ENCODE measurements at places on chromosomes 2 and 18.

GRCh38 chr2:70817284-70817954 is 3.0 kb downstream of the CLEC4F start:
- DNase-seq, result no peak

DNA sequence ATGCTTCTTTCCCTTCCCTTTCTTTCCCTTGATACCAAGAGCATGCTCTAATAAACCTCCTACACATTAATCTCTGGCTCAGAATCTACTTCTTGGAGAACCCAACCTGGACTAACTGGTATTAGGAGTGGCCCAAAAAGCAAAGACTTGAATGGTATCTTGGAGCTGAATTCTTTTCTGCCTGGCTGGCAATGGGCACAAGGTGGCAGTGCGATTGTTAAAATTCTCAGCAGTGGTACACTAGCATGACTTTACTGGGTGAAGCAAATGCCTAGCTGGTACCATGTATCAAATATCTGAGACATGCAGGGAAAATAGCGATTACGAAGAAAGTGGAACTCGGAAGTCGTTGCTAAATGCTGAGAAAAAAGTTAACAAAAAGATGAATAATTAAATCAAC is 376.1 kb downstream of the XIRP2 start:
- no peak for DNase-seq

- peak; percentile 33 for DNase-seq
Measured at GRCh38 chr2:84838434-84839145, 42.3 kb downstream of the TRABD2A start.

DNA sequence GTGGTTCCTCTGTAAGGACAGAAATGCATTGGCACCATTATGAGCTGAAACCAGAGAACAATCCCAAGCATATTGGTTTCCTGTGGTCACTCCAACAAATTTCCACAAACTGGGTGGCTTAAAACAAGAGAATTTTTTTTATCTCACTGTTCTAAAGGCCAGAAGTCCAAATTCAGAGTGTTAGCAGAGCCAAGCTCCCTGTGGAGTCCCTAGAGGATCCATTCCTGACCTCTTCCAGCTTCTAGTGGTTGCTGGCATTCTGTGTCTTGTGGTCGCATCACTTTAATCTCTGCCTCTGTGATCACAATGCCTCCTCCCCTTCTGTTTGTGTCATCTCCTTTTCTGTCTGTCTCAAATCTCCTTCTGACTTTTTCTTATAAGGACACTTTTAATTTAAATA is 380.3 kb downstream of the NYAP2 start:
- DNase-seq, result no peak

DNA sequence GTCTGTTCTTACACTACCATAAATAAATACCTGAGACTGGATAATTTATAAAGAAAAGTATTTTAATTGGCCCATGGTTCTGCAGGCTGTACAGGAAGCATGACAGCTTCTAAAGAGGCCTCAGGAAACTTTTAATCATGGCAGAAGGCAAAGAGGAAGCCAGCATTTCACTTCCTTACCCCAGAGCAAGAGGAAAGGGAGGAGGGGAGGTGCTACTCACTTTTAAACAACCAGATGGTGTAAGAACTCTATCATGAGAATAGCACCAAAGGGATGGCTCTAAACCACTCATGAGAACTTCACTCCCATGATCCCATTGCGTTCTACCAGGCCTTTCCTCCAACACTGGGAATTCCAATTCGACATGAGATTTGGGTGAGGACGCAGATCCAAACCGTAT is 344.4 kb upstream of the SLC39A10 start:
- no peak for DNase-seq

DNA sequence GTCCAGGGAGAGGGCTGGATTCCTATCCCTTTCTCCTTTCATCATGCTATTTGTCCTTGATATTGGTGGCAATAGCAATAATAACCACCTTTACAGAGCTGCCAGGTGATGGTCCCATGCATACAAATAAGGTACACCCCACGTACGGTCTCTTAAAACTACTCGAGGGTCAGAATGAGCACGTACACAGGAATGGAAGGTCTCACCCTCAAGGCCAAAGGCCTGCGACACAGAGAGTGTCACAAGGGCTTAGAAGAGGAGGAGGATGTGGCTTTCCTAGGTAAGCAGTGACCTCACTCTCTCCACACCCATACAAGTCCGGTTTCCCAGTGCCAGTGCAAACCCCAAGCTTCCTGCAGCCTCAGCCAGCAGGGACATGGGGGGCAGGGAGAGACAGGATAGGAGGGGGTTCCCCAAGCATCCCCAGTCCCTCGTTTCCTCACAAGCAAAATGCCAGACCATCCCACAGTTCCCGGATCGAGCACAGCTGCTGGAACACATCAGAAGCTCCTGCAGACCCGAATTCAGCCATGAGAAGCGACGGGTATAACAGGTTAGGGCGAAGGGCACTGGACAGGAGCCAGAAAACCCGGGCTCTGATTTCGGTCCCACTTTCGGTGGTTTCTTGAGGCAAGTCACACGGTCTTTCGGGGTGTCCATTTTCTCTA is 49.2 kb downstream of the PLB1 start:
- DNase-seq, result no peak

DNA sequence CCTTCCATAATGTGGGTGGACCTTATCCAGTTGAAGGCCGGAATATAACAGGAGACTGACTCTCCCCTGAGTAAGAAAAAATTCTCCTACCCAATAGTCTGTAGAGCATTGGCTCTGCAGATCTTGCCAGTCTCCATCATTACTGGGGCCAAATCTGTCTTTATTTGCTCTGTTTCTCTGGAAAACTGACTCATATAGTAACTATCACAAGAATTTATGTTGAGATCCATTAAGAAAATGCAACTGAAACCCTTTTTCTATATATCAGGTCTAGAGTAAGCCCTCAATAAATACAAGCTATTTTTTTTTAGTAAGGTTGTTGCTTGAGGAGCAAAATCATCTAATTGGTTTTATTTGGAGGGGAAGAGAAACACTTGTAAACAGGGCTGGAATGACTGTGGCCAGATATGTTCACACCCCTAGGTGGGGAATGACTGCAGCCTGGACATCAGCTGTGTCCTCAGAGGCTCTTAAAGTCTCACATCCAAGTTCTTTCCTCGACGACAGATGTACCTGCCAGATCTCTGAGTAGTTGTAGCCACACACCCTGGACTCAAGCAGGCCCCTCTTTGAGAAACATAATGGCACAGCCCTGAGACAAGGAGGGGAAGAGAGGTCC is 339.7 kb downstream of the TNS1 start:
- no peak for DNase-seq

DNA sequence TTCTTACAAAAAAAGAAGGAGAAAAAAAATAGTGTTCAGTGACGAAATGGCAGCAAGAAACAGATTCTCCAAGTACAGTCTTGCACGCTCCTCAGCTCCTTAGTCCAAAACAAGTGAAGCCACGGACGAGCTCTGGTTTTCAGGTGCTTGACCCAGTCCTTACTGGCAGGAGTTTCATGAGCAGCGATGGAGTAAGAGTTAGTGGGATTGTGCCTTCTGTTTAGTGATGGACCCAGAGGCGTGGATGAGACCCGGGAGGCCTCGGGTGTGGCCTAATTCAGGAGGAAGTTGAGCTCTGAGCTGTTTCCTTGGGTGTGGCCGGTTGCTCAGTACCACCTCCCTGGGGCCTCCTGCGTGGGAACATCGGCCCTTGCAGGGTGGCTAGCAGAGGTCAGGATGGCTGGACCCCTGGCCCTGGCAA is 52.0 kb downstream of the KIF5C start:
- DNase-seq, result no peak

- no peak for DNase-seq
Measured at GRCh38 chr2:9808334-9809063, 34.8 kb upstream of the TAF1B start.

- no peak for DNase-seq
Measured at GRCh38 chr2:79899196-79899595, 386.3 kb downstream of the CTNNA2 start.

GRCh38 chr2:144686518-144687215 is 166.7 kb upstream of the ZEB2 start:
- DNase-seq, result no peak

GRCh38 chr2:236550701-236551465 is 18.7 kb upstream of the ACKR3 start:
- DNase-seq, result no peak

DNA sequence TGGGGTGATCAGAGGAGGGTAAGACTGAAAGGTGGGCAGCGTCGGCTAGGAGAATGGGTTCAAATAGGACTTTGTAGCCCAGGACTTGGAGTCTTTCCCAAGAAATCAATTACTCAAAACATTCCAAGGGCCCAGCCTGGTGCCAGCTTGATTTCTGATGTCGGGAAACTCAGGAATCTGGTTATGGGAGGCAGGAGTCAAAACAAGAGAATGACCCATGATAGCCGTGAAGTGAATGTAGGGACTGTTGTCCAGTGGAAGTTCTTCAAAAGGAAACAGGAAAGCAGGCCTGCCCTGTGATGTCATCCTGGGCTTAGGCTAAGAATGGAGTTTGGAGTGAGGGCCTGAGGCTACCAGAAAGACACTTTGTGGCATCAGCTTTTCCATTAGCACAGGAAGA is 67.4 kb upstream of the SLC14A2 start:
- DNase-seq, result no peak

- DNase-seq, result no peak
Measured at GRCh38 chr2:62529758-62530157, 23.8 kb upstream of the TMEM17 start.

DNA sequence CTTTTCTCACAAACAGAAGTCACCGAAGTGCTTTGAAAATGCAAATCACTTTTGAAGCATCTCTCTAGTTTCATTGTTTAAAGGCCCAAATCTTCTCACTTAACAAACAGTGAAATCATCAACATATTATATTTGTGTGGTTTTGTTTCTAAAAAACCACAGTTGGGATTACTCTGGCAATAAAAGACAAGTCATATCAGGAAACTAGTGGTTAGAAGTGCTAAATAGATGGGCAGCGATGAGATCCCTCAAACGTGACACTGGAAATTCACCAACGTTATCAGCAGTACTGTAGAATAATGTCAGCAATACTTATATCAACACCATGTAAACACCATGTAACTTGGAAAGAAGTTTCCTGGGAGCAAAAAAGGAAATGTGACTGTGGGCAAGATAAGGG is 893.5 kb downstream of the SUCLG1 start:
- DNase-seq, result no peak

DNA sequence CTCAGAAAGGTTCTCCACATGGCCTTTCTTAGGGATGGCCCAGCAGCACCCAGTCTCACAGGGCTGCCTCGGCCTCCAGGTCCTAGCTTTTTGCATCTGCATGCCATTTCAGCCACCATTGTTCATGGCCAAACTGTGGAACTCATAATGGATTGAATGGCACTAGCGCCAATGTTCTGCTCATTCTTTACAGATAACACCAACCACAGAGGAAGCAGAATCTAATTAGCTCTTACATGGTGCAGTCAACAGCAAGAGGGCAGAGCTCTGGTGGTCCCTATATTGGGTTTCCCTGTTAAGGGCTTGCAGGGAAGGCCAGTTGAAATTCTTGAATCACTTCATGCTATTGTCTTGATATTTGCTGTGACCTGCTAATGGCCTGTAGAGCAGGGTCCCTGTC is 45.6 kb downstream of the ARL4C start:
- no peak for DNase-seq

GRCh38 chr2:204705243-204705932 is 160.1 kb downstream of the PARD3B start:
- no peak for DNase-seq

DNA sequence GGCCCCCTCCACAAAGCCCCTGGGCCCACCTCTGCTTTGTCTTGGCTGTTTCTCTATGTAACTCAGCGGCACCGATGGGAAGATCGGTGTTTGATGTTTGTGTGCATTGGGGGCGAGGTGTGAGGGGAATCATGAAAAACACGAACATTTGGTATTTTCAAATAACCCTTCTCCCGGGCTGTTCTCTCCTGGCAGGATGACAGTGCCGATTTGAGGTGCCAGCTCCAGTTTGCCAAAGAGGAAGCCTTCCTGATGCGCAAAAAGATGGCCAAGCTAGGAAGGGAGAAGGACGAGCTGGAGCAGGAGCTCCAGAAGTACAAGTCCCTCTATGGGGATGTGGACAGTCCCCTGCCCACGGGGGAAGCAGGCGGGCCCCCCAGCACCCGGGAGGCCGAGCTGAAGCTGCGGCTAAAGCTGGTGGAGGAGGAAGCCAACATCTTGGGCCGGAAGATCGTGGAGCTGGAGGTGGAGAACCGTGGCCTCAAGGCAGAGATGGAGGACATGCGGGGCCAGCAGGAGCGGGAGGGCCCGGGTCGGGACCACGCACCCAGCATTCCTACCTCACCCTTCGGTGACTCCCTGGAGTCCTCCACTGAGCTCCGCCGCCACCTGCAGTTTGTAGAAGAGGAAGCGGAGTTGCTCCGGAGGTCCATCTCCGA is 78.1 kb downstream of the MTCL1 start:
- DNase-seq, result no peak

DNA sequence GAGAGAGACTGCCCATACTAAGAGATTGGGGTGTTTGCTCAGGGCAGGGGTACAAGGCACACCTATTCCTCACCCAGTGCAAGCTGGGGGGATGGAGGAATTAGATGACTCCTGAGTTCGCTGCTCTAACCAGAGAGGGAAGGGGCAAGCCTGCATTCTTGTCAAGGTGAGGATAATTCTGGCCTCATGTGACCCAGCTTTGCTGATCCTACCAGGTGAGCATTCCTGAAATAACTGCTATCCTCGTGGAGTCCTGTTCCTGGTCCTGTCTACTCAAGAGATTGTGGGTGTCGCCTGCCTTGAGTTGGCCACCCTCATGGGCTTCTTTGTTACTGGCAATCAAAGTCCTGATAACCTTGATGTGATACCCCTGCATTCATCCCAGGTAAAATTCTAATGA is 206.0 kb downstream of the SPP2 start:
- DNase-seq, result no peak

DNA sequence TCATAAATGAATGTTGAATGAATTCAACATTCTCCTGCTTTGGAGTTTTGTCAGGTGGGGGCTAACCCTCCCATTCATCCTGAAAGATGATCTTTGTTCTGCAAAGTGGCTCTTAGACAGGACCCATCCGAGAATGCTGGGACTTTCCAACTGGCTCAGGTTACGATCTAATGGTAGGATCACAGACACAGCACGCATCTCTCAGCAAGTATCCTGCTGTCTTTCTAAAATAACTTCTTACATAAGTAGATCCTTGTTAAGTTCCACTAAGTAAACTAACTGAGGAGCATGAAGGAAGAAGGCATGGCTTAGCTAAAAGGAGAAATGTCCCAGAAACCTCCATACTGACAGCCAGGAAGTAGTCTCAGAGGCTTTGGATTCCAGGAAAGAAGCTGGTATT is 23.7 kb downstream of the CYP27A1 start:
- DNase-seq, result no peak

DNA sequence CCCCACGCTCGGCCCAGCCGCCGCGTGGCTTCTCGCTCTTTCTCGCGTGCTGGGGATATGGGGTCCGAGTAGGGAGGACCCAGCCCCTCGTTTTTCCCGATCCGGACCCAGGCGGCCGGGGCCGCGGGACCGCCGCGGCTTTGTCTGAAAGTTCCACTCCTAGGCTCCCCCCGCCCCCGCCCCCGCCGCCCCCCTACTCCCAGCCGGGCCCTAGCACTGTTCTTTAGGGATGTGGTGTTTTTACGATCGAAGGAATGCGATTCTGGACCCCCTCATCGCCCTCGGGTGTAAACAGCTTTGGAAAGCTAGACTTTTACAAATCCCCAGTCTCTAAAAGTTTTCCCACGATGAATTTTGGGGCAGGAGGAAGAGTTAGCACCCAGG is 819 bp downstream of the TGIF1 start:
- no peak for DNase-seq

- no peak for DNase-seq
Measured at GRCh38 chr2:176115883-176116813, at the start of gene HOXD10. Gene HOXD10 (plus strand): TSS chr2:176116778. CDS start chr2:176116834, 56 bp downstream.

- DNase-seq, result no peak
Measured at GRCh38 chr18:68219274-68219673, 495.6 kb downstream of the TMX3 start.
